HCEC 1CT (cell line): ENCODE measurements at places on chromosomes 13 and 19.

- DNase-seq = peak; percentile 25
Measured at GRCh38 chr13:24664726-24665409, 15.3 kb upstream of the ATP12A start.

GRCh38 chr19:28644169-28644775 lies 568.7 kb downstream of the UQCRFS1 start:
- no peak for DNase-seq

GRCh38 chr19:435707-436412 lies 25.0 kb downstream of the SHC2 start:
- DNase-seq = no peak

DNA sequence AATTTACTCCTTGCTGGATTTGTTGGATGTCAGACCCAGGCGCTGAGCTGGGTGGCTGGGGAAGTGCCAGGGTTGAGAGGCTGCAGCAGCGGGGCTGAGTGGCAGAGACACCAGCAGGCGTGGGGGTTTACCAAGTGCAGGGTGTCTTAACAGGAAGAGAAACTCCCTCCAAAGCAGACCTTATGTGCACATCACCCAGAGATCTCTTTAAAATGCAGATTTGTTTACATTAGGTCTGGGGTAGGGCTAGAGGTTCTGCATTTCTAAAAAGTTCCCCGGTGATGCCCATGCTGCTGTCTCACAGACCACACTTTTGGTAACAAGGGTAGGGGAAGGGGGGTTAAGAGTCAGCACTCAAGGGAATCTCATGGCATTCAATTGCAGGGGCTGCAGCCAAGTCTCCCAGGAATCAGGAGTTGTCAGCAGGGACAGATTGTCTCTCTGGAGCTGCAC lies 80.7 kb upstream of the OLFM4 start:
- no peak for DNase-seq

DNA sequence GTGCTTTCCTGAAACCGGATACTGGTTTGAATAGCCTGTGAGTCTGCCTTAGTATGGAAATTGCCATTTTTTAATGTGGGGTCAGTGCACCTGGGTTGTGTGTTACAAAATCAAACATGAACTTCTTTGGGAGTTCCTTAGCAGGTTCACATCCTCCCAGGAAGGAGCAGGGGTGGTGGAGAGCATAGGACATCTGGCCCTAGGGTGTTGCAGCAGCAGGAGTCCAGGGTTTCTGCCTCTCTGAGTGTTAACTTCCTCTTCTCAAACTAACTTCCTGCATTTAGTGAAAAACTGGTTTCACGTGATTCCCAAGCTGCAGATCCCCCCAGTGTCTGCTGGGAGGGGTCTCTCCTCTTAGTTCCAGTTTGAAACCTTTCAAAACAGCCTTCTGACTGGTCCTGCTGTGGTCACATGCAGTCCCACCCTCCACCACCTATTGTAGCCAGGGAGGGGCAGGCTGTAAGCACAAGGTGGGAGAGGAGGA lies 7.2 kb downstream of the RNASEH2B start:
- no peak for DNase-seq
